ENCODE measurements at places on chromosomes 1 and 21.

DNA sequence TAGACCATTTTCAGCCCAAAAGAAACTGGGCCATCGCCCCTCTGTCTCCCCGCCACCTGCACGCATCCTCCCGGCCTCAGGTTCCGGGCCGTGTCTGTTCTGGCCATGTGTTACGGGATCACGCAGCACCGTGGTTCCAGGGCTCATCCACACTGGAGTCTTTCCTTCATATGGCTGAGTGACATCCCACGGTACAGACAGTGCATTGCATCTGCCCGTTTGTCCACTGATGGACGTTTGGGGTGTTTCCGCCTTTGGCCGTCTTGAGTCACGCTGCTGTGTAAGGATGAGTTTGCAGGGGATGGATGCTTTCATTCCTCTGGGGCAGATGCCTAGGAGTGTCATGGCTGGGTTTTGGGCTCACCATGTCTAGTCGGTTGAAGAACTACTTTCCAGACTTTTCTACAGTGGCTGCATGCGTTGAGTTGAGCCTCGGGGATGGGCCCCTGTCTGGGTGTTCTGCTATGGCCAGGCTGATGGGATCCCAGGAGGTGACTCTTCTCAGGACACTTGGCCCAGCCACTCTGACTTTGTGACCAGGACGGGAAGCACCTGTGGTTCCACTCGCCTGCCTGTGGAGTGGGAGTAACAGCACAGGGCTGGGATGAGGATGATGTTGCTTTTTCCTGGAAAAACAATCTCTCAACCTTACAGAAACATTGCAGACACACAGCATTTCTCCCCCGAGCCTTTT lies 16.8 kb downstream of the RRP1 start:
- ATAC-seq, result no peak

- no peak for ATAC-seq
Measured at GRCh38 chr1:221667504-221667903, 74.4 kb downstream of the DUSP10 start.

- ATAC-seq, result no peak
Measured at GRCh38 chr1:12142141-12142823, 24.5 kb upstream of the TNFRSF1B start.

GRCh38 chr1:25572708-25573590 lies 29.5 kb downstream of the LDLRAP1 start:
- peak; percentile 89 for ATAC-seq

DNA sequence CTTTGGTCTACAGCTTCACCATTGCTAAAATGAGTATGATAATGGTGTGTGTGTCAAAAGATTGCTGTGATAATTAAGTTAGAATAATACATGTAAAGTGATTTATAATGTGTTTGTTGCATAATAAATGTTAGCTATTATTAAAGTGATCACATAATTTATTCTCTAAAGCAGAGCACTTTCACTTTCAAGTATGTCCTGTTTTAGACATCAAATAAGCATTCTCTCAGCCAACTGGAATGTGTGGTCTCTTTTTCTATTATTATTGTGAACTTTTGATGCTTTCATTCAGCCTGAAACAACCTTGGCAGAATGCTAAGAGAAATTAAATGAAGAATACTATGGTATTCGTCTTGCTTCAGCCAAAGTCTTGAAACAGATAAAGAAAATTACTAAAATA lies 102.8 kb upstream of the COL11A1 start:
- ATAC-seq, result no peak

GRCh38 chr1:1528301-1529267 lies 11.8 kb downstream of the TMEM240 start:
- ATAC-seq, result no peak

- no peak for ATAC-seq
Measured at GRCh38 chr1:60757485-60757884, 324.9 kb upstream of the NFIA start.

DNA sequence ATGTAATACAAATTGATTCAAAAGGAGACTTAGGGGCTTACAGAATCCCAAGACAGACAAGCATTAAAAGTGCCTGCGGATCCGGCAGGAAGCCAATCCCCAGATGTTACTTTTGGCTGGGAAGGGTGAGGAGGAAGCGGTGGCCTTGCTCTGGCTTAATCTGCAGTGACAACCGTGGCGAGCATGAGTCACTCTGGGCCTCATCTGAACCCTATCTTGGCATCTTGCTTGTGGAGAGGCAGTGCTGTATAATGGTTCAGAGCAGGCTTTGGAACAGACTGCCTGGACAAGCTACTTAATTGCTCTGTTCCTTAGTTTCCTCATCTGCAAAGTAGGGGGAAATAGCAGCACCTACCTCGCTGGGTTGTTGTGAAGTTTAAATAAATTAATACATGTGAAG lies 74.1 kb downstream of the XCL2 start:
- ATAC-seq, result peak; percentile 84

DNA sequence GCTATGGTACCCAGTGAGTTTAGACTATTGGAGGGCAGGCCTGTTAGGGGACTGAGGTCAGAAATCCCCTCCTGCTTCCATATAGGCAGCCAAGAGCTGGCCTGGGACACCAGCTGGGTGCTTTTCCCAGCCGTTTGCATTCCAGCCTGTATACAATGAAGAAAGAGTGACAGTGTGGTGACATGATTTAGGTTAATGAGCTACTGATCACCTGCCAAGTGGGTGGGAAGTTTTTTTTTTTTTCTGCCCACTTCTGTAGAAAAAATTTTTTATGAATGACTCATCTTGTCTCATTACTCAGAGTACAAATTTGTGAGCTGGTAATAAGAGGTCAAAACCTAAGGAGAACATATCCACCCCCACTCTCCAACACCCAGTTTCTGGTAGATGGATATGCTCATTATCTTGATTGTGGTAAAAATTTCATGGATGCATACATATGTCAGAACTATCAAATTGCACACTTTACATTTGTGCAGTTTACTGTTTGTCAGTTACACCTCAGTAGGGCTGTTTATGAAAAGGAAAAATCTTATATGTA lies 16.4 kb upstream of the CGN start:
- peak; percentile 84 for ATAC-seq

DNA sequence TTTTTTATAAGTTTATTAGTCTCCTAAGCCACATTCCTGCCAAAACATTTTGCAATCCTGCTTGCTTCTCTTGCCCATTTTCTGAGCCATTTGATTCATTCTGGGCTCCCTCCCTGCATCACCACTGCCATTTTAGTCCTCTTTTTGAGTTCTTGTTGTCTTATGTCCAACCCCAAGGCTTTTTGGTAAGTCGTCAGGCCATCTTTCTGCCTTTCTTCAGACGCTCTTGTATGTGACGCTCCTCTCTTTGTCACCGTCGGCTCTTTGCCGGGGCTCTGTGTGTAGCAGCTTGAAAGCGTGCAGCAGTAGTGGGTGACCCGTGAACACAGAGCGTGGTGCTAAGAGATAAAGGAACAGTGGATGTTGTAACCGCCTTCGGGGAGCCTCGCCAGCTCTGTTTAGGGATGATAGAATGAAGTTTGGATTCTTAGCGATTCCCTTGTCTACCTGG lies 14.6 kb downstream of the HUNK start:
- no peak for ATAC-seq

GRCh38 chr1:31891280-31891679 lies 46.9 kb downstream of the PTP4A2 start:
- ATAC-seq, result no peak

DNA sequence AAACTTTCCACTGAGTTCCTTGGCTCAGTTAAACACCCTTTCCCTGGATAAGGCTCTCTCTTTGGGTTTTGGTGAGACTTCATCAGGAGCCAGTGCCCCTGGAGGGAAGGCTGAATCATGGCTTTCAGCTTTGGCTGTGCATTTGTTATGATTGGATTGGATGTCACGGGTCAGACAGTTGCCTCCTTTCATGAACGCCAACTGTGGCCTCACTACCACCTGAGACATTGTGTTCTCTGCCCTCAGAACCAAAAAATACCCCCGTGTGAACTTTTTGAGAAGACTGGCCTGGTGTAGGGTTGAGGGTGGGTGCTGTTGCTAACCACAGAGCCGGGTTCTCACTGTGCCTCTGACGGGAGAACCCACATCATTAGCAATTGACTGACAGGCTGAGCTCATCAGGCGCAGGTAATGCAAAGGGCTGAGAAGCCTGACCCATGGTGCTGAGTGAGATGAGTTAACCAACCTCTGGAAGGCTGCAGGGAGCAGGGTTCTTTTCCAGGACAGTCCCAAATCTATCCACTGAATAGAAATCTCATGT lies 65.6 kb downstream of the HHAT start:
- peak; percentile 18 for ATAC-seq

DNA sequence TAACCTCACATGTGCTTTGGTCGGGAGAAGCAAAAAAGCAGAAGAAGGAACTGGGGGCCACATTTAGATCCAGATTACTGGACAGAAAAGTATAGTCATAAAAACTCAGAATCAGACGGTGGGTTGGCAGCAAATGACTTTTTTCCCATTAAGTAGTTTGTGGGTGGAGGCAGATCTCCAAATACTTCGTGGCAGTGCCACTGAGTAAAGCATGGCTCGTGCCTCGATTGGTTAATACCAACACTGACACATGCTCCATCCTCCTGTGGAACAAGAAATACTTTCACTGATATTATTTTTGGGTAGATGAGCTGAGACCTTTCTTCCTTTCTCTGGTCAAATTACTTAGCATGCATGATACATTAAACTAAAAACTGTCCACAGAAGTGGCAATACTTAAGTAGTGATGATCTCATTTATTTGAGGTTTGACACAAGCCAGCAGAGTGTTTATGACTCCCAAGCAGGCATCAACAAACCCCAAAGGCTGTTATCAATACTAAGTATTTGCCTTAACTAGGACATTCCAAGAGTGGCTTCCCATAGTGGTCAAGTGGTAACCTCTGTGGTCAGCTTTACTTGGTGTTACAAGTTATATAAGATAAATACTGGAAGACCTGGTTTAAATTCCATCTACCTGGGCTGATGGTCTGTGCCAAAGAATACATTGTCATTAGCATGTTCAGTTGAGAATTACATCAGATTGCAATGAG lies 500.0 kb upstream of the RUNX1 start:
- ATAC-seq, result no peak

- ATAC-seq, result no peak
Measured at GRCh38 chr1:11799896-11800295, 5.9 kb downstream of the MTHFR start.

DNA sequence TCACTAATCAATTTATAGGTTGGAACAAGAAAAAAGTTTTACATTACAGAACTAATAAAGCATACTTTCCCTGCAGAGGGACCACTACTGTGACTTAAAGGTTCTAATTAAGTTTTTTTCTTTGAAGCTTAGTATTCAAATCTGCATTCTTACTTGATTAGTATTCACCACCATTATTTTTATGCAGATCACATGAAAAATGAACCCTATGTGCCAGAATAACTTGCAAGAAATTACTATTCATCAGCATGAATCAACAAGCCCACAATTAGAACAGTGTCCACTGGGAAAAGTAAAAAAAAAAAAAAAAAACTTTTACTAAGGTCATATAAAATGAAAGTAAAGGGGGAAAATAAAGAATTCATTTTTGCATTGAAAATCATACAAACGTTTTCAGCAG lies 90.8 kb downstream of the SMYD3 start:
- no peak for ATAC-seq

DNA sequence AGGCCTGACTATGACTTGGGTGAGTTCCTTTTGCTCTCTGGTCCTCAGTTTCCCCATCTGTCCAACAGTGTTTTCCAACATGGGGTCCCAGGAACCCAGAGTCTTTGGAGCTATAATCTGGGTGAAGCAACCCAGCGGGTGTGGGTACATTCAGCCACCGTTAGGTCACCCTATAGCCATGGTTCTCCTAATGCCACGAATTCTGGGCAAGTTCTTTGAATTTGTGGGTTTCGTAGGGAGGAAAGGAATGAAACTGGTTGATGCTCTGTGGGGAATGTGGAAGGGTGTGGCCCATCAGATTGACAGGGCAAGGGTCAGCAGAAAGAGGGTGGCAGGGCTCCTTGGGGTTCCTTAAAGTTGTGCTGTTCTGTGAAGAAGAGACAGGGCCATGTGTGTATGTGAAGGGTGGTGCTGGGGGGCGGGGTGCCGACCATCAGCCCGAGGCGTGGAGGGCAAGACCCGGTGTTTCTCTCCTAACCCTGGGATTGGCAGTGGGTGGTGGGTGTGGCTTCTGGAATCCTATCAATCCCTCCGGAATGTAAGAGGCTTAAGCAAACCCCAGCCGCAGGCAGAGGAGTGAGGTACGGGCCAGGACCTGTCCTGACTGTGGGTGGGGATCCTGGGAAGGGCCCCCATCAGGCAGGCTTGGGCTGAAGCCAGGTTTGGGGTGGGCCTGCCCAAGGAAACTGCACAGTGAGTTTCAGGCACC lies 35.5 kb upstream of the ZNF362 start:
- ATAC-seq, result no peak

- peak; percentile 48 for ATAC-seq
Measured at GRCh38 chr1:171740987-171741871, 636 bp downstream of the VAMP4 start.

DNA sequence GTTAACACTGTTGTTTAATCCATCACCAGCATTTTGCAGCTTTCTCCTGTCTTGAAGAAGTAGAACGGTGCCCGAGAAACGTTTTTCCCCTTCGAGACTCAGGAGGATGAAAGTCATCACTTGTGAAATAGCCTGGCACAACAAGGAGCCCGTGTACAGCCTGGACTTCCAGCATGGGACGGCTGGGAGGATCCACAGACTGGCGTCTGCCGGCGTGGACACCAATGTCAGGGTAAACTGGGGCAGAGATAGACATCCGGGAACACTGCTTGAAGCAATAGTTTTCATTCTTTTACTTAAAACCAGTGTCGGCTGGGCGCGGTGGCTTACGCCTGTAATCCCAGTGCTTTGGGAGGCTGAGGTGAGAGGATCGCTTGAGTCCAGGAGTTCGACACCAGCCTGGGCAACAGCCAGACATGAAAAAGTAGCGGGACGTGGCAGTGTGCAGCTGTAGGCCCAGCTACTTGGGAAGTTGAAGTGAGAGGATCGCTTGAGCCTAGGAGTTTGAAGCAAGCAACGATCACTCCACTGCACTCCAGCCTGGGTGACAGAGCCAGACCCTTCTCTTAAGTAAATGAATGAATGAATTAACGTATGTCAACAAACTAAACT lies 945 bp downstream of the CHAF1B start:
- no peak for ATAC-seq

DNA sequence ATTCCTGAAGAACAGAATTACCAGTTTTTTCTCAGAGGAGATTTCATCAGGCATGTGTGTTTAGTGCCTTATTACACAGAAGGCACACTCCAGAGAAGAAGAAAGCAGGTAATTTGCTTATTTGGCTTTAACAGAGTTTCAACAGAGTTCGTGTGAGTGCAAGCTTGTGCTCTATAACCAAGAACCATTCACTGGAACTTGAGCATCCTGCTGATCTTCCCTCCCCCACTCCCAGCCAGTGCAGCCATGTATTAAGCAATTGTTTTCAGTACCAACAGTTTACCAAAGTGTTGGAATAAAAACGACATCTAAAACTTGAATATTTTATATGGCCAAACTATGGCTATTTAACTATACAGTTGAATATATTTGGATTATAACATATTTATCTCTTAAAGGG lies 4.3 kb downstream of the MGST3 start:
- no peak for ATAC-seq

GRCh38 chr1:114079596-114080190 lies 74.0 kb downstream of the SYT6 start:
- ATAC-seq, result no peak

- no peak for ATAC-seq
Measured at GRCh38 chr1:86858524-86859261, 55.2 kb downstream of the SELENOF start.
